ENCODE measurements at places on chromosomes 5 and 9.
A peak's percentile ranks its signal among the peaks of the same experiment; 100 is the strongest.

DNA sequence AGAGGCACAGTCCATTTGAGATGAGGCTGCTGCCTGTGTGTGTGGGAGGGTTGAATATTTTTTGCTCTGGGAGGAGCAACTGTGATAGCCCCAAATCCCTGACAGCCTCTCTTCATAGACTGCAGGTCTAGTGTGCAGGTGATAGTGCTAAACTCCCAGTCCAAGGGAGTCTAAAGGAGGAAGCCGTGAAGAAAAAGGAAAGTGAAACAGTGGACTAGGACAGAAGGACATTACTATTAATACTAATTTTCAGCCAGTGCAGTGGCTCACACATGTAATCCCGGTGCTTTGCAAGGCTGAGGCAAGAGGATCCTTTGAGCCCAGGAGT lies 295.0 kb downstream of the PDE4D start:
- DNase-seq = no peak

GRCh38 chr9:135341612-135342169 lies 137.9 kb upstream of the PPP1R26 start:
- no peak for DNase-seq

- DNase-seq = no peak
Measured at GRCh38 chr5:123305751-123306150, 117.5 kb downstream of the CEP120 start.

DNA sequence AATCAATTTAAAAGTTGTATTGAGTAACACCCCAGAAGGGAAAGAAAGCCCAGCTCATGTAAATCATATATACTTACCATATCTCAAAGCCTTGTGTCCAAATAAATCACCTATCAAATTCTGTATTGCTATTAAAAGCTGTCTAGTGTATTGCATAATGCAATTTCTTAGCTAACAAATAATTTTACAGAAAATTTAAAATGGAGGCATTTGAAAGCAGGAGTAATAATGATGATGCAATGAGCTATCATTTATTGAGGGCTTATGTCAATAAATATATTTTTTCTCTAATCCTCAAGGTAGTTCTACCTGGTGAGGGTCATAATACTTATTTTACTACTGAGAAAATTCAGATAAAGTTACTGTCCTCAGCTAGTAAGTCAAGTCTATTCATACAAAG lies 42.8 kb upstream of the CDK5RAP2 start:
- DNase-seq = no peak

GRCh38 chr9:111436571-111436970 lies 47.6 kb downstream of the ECPAS start:
- no peak for DNase-seq

DNA sequence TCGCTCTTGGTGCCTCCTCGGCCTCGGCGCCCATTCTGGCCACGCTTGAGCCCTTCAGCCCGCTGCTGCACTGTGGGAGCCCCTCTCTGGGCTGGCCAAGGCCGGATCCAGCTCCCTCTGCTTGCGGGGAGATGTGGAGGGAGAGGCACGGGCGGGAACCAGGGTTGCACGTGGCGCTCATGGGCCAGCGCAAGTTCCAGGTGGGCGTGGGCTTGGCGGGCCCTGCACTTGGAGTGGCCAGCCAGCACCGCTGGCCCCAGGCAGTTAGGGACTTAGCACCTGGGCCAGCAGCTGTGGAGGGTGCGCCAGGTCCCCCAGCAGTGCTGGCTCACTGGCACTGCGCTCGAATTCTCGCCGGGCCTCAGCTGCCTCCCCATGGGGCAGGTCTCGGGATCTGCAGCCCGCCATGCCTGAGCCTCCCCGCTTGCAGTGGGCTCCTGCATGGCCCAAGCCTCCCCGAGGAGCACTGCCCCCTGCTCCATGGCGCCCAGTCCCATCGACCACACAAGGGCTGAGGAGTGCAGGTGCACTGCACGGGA lies 106.4 kb downstream of the SMC2 start:
- no peak for DNase-seq

DNA sequence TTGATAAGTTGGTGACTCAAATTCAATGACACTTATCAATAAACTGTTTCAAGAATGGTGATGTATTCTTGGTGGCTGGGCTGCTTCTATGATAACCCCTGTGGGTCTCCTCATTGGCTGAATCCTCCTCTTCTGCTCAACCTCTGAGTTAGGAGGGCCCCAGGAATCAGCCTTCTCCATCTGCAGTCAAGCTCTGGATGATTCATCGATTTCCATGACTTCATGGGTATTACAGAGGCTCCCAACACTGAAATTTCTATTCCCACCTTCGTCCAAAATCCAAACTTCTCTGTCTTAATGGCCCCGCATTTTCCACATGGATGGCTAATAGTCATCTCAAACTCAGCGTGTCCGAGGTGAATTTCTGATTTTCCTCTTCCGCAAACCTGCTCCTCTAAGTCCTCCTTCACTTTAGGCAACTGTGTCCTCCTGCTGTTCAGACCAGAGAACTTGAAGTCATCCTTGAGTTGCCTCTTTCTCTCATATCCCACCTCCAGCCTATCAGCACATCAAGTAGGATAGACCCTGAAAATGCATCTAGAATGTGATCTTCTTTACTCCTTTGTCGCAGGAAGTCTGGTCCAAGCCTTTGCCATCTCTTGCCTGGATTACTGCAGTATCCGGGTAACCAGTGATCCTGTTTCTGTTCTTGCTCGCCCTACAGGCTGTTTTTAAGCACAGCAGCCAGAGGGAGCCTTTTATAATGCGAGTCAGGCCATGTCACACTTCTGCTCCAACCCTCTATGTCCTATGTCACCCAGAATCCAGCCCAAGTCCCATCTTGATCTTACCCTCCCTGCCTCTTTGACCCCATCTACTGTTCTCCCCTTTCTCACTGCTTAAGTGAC lies 41.4 kb upstream of the IL7R start:
- DNase-seq = no peak

GRCh38 chr5:10332301-10332700 lies 21.2 kb upstream of the MARCHF6 start:
- no peak for DNase-seq

GRCh38 chr5:87807783-87808182 lies 395.1 kb upstream of the CCNH start:
- no peak for DNase-seq

DNA sequence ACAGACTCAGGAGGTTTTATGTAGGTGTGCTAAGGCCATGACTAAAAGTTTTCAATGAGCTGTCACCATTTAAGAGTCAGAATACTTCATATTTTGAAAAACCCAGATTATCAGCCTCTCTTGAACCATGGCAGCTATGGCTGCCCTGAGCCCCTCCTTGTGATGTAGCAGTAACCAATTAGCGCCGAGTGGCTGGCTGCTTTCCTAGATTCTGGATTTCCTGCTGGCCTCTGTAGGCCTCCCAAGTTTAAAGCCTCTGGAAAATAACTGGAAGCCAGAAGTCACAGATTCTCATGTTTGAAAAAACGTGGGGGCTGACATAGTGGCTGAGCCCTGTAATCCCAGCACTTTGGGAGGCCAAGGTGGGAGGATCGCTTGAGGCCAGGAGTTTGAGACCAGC lies 25.5 kb downstream of the DAB2IP start:
- DNase-seq = no peak

- peak; percentile 69 for DNase-seq
Measured at GRCh38 chr5:143717400-143717799, 94.6 kb upstream of the HMHB1 start.

DNA sequence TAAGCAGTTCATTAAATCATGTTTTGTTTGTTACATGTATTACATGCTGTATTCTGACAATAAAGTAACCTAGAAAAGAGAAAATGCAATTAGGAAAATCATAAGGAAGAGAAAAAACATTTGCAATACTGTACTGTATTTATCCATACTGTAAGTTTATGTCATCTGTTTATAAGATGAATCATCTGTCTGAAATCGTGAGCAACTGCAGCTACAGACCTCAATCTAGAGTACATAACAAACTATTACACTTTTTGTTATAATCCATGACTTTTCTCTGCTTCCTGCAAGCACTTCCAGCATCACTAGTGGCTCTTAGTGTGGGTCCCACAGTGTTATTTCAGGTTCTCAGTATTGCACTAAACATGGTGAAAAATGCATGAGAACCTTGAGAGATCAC lies 144.4 kb upstream of the NR4A3 start:
- DNase-seq = no peak

DNA sequence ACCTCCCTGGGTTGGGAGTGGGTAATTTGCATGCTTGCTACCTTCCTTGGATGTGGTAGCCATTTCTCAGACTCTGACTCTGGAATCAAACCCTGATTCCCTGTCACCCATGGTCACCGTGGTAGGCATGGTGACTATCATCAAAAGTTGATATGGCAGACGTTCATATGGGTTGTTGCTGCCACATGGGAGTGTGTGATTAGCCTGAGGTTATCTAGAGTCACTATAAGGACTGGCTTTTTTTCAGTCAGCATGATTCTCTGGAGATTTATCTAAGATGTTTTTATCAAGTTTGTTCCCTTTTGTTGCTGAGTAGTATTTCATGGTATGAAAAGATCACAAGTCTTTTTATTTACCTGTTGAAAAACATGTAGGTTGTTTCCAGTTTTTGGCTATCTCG lies 7.0 kb downstream of the RCL1 start:
- DNase-seq = no peak

GRCh38 chr9:6415266-6415665 lies 2.3 kb downstream of the UHRF2 start:
- no peak for DNase-seq

DNA sequence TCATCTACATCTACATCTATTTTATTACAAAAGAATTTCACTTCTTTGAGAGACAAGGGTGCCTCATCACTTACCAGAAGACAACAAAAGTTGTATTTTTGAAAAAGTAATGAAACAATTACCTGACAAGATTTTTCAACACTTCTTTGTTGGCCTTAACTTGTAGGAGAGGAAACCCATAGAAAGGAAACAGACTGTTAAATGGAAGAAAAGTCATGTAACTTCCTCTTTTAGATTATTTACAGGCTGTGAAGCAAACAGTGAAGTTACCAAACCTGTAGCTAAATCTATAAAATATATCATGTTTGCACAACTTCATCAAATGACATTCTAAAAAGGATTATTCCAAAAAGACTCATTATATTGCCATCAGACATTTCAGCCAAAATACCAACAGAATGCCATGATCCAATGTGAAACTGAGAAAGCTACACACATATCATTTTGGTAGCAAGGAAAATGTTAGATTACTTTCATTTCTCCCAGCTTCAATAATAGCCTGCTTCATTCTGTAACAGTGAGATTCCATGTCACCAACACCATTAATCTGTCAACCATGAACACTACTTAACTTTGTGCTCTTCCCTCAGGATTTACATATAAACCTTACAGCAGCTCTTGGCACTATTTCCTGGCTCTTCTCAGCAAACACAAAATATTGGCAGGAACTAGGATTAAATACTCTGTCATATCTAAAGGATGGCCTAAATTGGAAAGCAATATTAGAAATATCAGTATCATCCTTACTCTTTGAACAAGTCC lies 122.5 kb downstream of the MCTP1 start:
- DNase-seq = no peak

DNA sequence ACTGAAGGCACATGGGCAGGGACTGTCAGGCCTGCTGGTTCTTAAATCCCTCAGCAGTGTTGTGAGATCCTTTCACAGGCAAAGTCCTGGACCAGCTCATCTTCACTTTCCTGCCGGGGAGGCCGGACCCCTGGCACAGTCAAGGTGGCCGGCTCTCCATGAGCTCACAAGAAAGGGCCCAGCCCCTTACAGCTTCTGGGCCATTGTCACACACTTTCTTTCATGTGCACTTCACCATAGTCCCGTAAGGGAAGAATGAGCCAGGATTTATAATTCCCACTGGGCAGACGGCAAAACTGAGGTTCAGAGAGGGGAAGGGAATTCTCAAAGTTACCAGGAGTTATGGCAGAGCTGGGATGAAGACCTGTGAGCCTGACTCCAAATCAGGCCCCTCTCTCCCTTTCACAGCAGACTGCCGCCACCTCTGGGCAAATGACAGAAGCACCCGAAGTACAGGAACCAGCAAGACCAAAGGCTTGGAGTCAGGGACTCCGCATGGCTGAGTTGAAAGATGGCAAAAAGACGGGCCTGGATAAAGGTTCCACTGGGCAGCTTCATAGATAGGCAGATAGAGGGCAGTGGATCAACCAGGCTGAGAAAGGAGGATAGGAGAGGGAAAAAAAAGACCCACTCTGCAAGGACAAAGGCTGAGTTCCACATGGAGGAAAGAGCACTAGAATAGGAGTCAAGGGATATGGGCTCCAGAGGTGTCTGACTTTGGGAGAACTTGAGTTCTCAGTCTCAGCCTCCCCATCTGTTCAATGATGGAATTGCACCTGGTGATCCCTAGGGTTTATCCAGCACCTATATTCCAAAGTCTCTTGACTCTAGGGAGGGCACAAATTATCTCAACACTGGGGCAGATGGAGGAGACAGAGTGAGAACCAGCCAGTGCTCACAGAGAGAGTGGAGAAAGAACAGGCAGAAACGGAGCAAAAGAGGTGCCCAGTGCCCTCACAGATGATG lies 128.7 kb downstream of the PAX5 start:
- DNase-seq = no peak

DNA sequence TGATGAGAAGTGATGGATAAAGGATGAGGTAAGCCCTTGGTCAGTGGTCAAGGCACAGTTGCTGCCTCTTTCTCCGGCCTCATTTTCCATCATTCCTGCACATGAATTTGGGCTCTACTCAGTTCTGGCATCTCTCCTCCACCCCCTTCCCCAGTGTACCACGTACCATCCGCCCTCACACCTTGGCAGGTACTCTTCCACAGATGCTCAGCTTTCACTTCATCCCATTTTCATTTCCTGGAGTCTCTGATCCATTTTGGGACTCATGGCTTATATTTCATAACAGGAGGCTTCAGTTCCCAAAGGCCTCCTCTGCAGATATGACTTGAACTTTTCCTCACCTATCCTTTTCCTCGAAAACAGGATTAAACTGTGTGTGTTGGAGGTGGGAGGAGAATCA lies 326.7 kb downstream of the ASTN2 start:
- DNase-seq = no peak

DNA sequence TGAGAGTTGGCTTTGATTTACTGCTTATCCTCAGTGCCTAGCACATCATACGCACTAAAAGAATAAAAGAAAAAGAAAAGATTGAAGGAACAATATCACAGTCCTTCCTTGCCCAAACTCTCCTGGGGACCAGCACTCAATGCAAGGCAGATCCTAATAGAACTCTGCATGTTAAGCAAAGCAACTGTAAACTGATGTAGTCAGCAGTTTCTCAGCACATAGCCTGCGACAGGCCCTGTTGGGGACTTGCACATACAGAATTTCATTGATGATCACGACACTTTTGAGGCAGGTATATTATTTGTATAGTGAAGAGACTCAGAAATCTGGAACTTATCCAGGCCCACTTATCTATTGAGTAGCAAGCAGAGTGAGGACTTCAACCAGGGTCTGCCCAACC lies 15.4 kb downstream of the NIPAL4 start:
- no peak for DNase-seq

DNA sequence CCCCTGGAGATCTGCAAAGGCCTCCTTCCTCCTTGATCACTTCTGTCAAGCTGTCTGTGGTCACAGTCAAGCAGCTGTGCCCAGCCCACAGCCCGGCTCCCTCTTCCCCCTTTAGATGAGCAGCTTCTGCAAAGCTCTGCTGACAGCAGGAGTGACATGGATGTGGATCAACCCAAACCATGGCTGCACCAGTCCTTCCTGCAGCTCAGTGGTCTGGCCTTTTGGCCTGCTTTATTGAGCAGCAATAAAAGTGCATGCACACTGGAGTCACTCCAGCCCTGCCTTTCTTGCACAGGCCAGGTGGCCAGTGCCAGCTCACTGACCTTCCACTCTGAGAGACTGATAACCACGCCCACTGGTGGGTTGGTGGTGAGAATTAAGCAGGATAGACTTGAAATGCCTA lies 91.3 kb upstream of the OTULINL start:
- no peak for DNase-seq

- no peak for DNase-seq
Measured at GRCh38 chr5:7801891-7802614, 48.9 kb downstream of the CFAP90 start.

All from retinal pigment epithelial cell (primary cell).